ENCODE measurements at places on chromosomes 4 and X.

DNA sequence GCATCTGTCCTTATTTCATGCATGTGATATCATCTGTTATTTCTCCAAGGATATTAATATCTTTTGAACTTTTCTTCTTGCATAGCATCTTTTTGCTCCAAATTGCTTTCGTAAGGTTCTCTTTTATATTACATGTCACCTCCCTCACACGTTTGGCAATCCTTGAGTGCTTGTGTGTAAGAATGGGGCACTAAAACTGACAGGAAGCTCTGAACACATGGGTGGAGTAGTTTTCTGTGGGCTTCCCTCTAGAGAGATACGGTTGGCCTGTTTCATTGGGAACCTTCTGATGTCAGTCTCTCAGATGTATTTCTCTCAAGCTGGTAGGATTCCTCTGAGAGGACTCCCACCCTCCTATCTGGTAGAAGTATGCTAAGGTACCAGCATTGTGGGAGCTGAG, 223.0 kb downstream of the MID1 start:
- no peak for DNase-seq

- no peak for DNase-seq
These were observed 1.3 kb upstream of the INTU start for GRCh38 chr4:127631420-127631819.

GRCh38 chrX:55357236-55357635, 92.5 kb upstream of the PAGE3 start:
- no peak for DNase-seq

DNA sequence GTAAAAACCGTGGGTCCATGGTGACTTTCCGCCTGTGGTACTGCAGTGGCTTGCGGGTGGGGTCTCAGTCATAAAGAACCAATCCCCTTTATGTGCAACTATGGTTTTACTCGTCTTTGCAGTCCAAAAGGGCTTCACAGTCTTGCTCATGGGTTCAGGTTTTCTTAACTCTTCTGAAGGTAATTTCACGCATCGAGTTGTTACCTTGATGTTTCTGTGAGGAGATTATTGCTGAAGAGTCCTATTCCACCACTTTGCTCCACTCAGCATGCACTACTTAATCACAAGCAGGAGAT, 41.5 kb downstream of the F8 start:
- DNase-seq: no peak

- no peak for DNase-seq
These were observed 34.7 kb downstream of the P2RY10 start for GRCh38 chrX:78979789-78980464.

All from stimulated activated CD8-positive, alpha-beta memory T cell treated with anti-CD3 and anti-CD28 coated beads, Interleukin-2, amount 100 ng/mL, for 48 hours (primary cell).